Stimulated activated CD4-positive, alpha-beta T cell treated with anti-CD3 and anti-CD28 coated beads, Interleukin-15, amount 100 ng/mL, for 48 hours (primary cell): ENCODE measurements at places on chromosomes 3 and 15.

DNA sequence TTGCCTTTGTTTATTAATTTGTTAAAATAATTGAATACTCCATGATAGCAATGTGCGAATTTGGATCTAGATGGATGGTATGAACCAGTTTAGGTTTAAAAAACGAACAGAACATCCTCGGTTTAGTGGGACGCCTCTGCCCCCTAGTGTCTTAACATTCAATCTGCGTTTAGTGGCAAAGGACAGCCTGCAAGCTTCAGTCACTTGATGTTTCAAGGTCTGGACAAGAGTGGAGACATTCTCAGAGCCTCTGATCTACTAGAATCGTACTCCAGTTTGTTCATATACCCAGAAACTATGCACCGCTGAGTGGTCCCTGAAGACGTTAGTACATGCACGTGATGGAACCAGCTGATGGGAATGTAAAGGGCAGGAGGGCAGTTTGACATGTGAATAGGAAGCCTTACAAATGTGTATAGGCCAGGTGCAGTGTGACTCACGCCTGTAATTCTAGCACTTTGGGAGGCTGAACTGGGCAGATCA is 17.8 kb upstream of the ATP13A4 start:
- DNase-seq, result peak; percentile 20

DNA sequence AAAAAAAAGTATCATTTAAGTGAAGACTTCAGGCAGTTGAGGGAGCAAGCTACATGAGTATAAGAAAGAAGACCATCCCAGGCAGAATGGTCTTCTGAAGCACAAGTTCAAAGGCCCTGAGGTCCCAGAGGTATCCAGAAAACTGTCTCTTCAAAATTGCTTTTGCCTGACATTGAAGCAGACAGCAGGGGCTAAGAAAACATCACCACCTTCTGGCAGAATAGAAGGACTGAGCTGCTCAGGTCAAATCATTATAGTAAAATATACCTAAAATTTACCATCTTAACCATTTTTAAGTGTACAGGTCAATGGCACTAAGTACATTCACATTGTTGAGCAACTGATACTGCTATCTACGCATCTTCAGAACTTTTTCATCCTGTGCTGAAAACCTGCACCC is 16.4 kb downstream of the GPR160 start:
- DNase-seq, result no peak

GRCh38 chr3:53040351-53040820 is 5.5 kb downstream of the SFMBT1 start:
- no peak for DNase-seq

DNA sequence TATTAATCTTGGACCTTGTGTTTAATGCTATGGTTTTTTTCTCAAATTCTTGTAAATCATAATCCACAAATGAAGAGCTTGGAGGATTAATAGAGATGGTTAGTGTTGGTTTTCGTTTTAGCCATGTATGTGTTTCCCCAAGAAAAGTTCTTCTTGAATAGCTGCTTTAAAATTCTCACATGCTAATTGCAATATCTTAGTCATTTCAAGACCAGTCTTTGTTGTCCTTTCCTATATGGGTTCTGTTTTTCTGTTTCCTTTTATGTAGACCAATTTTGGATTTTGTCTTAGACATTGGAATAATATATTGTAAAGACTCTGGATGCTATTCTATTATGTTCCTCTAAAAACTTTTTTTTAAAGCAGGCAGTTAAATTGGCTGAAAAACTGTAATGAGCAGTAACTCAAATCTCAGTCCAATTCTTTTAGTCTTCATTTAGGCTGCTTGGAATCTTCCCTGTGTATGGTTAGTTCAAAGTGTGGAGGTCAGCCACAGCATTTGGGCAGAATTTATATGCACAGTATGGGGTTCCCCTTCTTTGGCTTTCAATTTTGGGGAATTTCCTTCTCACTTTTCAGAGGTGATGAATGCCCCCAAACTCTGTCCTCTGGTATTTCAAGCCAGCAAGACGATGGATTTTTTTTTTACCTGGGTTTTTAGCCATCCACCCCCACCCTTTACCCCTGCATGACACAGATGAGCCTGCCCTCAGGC is 39.1 kb upstream of the DNAJC13 start:
- no peak for DNase-seq

DNA sequence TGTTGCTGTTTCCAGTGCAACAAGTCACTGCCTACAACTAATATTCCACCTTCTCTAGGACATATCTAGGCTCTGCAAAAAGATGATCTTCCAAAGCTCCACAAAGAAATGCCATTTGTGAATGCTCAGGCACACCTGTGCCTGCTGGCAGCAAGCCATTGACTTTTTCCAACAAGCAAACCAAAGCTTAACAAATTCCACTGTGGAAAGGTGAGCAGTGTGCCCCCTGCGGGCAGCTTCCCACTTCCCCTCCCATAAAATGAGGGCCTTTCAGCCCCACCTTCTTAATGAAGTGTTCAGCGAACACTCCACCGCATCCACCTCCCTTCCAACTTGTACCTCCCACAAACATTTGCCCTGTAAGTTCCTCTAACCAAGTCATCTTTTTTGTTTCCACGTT is 157.5 kb upstream of the SLC24A5 start:
- no peak for DNase-seq

DNA sequence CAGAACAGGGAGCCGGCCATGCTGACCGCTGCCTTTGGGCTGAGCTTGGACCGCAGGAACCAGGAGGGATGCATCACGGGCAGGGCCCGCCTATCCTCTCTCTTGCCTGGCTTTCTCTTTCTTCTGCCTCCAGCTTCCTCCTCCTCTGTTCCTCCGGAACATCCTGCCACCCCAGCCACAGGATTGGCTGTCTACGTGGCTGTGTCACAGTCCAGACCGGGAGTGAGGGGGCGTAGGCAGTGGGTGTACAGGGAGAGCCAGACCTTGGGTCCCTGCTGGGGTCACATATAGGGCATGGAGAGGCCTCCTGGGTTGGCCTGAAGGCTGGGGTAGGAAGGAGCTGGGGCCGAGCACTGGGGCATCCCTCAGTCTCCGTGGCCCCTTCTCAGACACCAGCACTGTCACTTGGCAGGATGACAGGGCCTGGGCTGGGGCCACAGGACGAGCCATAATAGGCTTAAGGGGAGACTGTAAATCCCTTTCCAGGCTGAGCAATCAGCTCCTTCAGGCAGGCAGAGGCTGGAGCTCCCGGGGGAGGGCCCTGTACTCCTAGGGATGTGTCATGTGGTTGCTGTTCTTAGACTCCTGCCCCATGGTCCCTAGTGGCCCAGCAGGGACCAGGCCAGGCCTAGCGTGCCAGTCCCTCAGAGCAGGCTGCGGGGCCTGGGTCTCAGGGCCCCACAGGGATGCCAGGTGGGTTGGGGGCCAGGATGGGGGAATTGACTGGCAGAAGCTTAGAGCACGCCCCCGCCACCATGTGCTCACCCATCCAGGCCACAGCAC is 25.4 kb downstream of the LINGO1 start:
- no peak for DNase-seq

DNA sequence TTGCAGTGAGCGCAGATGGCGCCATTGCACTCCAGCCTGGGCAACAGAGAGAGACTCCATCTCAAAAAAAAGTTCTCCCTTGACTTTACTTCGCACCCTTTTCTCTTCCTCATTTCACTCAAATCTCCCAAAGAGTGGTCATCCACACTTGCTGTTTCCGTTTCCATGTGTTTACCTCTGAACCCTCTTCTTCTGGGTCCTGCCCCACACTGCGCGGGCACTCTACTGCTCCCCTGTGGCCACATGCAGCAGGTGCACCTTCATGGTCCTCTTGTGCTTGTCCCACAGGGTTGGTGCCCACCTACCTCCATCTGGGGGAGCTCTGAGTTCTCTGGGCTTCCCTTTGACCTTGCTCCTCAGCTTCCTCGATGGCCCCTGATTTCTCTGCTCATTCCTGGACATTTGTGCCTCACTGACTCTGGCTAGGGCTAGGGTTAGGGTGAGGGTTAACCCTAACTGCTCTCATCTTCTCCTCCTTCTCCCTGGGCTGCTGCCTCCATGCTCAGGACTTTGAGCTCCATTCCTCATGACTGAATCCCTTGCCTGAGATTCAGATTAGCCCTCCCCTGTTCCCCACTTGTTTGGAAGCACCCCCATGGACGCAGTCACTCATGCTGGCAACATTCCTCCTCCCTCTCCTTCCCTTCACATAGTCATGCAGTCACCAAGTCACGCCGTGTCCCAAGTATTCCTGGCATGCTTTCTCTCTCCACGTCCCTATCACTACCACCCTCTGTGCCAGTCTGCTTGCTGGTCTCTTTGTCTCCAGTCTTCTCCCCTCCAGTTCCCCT is 26.6 kb upstream of the KY start:
- DNase-seq, result no peak

GRCh38 chr3:186612721-186613636 is at the start of gene AHSG:
Gene AHSG (plus strand): TSS chr3:186613060. CDS start chr3:186613142, 82 bp downstream.
- DNase-seq, result no peak

- no peak for DNase-seq
Observed at GRCh38 chr3:122183521-122183892, at the start of gene CASR. Gene CASR (plus strand): TSS chr3:122183668. CDS start chr3:122254190, 70,522 bp downstream.

DNA sequence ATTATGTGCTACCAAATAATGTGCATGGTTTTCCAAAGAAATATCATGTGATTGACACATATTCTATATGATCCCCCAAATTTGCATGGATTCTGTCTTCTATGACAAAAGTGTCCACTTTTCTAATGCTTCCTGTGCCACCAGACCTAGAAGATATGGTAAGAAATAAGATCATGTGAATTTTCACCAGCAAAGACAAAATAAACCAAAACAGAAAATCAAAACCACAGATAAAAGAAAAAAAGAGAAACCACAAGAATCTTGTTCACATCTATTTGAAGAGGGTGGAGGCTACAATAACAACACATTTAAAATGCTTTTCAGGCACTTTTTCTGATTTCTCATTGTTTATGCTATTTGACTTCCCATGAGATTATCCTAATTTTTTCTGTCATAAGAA is 303.4 kb downstream of the DIPK2A start:
- DNase-seq, result no peak

DNA sequence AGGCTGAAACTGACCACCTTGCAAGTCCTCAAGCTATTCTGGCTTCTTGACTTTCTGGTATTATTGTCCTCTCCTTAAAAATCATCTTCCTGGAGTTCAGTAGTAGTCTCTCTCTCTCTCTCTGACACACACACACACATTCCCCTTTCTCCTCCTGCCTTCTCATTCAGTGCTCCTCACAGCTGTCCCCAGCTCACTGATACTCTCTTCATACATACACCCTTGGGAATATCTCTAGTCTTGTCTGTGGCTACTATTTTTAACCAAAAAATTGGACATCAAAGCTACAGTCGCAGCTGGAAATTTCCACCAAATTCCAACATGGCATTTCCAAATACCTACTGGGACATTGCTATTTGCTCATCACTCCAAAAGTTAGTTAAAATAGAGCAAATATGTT is 178.9 kb downstream of the ECT2 start:
- no peak for DNase-seq

GRCh38 chr15:80031841-80032240 is 27.6 kb upstream of the ZFAND6 start:
- DNase-seq, result no peak

DNA sequence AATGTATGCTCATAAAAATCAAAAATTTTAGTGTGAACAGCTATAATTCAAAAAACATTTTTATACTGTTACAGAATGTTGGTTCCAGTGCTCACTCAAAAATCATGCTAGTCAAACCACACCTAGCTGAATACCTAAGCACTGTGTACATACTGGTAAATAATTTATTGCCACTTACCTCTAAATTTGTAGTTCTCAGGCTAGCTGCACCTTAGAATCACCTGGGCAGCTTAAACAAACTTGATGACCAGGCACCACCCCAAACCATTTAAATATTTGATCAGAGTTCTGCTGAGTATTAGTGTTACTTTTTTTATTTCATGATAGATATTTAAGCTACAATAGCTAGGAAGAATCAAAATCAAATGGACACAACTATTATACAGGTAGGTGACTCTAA is 32.3 kb upstream of the TMCO5A start:
- DNase-seq, result no peak

DNA sequence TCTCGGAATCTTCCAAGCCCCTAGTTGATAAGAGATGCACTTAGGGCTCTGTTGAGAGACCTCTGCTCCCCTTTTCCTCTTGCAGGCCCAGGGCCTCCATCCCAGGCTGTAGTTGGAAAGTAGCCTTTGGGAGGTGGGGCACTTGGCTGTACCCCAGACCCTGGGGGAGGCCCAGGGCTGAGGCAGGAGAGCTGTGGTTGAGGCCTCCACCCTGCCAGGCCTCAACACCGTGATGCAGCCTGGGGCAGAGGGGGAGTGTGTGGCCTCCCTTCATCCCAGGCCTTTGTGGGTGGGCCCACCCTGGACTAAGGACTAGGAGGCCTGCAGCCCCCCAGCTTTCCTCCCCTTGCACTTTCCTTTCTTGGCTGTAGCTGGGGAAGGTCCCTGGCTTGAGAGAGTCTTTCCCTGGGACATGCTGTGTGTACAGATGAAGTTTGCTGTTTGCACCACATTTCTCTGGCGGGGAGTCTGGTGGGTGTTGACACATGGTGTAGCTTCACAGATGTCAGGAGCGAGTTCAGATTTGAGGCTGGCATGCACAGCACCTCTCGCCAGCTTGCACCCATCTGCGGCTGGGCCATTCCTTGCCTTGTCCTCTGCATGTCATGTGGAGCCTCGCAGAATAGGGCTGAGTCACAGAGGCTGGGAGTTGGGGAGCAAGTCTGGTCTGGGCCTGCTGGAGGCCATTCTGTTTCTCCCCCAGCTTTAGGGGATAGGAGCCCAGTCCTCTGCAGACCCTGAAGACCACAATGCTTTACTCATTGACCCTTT is 13.7 kb downstream of the PLEKHO2 start:
- no peak for DNase-seq

DNA sequence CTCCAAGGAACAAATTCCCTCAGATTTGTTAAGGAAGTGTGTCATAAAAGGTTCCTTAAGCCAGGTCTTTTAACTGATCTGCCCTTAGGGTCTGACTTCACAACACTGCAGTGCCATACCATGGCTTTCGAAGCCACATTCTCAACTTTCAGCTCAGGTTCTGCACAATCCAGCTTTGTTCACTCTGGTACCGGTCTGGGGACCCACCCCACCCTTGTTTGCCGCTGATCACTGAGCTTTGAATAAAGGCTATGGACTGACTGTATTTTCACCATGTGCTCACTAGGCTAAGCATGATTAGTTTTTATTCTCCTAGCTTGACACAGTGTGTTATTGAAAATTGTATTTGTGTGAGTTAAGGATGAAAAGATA is 15.9 kb downstream of the SNX1 start:
- DNase-seq, result no peak
